ENCODE measurements at places on chromosomes 5 and 9. TPM values are rescaled to one million over a fixed set of nuclear protein-coding genes. Genes with fewer than 3 reads are reported as not detected.

- no peak for DNase-seq
These were observed 82.5 kb downstream of the SEMA6A start for GRCh38 chr5:116492016-116492623.

DNA sequence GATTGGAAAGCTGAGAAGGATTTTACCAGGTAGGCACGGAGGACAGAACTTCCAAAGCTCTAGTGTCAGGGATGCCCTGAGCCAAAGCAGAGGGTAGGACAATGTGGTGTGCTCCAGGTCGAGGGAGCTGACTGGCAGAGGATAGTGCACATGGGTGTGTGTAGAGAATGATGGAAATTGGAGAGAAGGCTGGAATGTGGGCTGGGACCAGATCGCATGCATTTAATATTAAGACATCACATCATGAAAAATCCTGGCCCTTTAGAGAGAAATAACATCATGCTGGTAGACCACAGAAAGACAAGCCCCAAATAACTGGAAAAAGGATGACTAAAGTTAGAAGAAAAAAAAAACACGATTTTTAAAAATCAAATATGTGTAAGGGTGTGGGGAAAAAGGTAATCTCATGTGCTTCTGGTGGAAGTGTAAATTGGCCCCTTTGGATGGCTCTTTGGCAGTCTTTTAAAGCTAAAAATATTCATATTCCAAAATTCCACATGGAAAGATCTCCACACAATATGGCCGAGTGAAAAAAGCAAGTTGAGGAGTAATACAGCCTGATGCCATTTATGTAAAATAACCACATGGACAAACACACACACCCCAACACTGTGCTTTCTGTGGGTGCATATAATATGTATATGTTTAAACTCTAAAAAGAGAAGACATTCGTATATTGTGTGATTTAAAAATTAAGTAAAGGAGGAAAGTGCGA lies 67.0 kb upstream of the TGFBR1 start:
- no peak for DNase-seq

DNA sequence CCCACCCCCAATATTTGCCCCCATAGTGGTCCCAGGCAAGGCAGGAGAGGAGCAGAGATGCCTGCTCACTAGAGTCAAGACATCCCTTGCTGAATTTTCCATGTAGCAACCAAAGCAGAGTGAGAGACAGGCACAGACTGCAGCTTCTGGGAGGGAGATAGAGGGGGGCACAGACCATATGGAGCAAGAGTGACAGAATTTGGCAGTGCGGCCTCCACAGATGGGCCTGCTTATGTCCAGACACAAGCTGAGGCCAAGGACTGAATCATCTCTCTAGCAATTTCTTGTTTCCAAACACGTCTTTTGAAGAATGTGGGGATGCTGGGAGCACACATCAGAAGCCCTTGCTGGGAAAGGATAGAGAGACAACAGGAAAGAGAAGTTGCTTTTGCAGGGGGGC lies 53.0 kb upstream of the ALDH1B1 start:
- DNase-seq = no peak

DNA sequence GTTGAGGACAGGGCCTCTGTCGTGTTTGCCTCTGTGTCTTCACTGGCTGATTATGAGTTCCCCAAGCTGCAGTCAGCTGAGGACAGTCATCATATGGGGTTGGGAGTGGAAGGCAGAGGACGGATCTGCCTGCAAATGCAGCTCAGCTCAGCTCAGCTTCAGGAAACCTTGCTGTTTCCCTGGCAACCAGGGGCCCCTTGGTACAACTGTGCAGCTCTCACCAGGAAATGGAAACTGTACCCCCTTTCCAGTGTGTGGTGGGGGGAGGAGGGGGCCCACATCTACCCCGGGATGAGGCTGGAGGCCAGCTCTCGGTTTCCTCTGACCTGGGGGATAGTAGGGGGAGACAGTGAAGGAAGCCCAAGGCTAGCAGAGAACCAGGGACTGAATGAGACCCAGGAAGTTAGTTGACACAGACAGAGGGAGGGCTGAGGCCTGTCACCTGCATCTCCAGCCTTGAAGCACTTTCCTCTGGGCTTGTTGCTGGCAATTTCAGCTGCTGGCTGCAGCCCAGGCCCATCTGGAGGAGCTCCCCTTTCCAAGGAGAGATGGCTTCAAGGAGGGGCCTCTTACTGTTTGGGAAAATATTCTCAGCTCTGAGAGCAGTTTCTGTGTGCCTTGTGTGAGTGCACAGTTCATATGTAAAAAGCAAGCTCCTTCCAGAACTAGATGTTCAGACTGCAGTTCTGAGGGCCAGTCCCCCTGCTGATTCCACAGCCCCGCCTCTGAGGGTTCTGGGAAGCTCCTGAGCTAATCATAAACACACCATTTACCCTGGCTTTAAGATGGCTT lies 6.9 kb downstream of the ANXA6 start:
- DNase-seq = peak; percentile 51

DNA sequence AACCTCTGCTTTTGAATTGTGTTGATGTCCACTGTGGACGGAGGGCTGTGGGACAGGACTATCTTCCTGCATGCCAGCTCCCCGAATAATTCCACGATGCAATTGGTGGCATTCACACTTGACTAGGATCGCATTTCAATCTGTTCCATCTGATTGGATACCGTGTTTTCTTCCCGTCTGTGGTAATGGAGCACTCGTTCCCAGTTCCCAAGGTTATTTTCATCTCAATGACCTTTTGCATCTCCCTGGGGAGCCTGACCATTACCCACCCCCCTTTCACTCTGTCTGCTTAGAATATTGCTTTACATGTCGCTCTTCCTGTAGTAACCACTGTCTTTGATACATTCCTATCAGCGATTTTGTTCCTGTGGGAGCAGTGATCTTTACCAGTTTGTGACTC lies 402.2 kb upstream of the WWC1 start:
- no peak for DNase-seq

DNA sequence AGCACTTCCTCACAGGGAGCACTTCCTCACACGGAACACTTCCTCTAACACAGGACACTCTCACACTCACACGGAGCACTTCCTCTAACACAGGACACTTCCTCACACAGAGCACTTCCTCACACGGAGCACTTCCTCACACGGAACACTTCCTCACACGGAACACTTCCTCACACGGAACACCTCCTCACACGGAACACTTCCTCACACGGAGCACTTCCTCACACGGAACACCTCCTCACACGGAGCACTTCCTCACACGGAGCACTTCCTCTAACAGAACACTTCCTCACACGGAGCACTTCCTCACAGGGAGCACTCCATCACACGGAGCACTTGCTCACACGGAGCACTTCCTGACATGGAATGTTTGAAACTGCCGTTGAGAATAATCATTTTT lies 13.4 kb downstream of the POMT1 start:
- no peak for DNase-seq

DNA sequence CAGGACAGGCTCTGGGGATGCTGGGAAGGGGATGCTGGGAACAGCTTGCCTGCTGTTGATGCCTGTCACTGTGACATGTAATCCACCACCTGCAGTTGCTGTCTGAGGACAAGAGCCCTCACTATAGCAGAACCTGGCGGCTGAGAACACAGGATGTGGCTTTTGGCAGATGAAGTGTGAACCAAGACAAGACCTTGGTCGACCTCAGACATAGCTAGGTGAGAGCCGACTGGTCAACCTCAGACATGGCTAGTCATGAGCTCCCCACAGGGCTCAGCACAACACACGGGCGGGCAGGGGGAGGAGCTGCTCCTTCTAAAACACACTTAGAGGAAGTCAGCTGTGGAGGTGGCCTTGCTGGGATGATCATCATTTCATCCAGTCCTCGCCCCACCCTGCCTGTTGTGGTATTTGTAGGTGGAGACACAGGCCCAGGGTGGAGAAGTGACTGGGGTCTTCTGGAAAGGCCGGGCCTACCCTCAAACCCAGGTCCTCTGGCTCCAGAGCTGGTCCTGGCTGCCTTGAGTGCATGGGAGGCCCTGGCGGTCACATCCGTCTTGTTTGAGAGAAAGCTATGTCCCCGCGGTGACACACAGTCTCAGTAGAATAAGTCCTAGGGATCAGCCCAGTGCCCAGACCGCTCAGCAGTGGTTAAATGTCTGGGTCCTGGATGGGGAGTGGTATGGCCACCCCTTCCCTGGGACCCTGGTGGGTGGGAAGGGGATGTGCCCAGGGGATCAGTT lies 6.1 kb downstream of the SUSD3 start:
- no peak for DNase-seq

DNA sequence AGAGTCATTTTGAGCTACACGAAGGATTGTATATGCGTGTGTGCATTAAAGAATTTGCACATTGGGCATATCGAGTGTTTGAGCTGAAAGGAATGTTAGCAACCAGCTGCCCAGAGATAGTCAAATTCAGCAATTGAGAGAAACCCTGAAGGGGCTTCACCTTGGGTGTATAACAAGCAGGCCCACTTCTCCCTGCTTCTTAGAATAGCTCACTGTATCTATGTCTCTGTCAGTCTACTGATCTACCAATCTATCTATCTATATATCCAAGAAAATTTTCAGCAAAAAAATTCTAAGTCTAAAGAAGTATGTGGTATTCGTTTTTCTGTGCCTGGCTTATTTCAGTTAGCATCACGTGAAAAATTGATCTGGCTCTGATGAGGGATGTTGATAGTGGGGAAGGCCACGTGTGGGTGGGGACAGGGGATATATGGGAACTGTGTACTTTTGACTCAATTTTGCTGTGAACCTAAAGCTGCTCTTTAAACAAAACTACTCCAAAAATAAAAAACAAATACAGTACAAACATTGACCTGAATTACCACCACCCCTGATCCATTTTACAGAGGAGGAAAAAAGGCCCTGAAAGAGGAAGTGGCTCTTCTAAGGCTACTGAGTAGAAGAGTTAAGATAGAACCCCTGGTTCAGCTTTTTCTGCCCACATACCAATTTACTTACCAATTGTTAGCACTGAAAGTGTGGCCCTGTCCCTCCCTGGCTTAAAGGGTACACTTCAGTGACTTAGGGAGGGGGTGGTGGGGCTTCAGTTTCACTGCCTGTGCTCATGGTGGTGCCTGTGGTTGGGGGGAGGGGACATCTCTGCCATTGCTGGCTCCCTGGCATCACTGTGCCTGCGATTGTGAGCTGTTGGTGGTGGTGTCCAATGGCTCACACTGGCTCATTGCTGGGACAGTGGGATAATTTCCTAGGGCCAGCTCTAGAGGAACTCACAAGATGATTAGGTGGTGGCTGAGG lies 141.8 kb downstream of the DOCK2 start:
- DNase-seq = no peak

- DNase-seq = no peak
These were observed 48.9 kb upstream of the CLPTM1L start for GRCh38 chr5:1393571-1394501.

DNA sequence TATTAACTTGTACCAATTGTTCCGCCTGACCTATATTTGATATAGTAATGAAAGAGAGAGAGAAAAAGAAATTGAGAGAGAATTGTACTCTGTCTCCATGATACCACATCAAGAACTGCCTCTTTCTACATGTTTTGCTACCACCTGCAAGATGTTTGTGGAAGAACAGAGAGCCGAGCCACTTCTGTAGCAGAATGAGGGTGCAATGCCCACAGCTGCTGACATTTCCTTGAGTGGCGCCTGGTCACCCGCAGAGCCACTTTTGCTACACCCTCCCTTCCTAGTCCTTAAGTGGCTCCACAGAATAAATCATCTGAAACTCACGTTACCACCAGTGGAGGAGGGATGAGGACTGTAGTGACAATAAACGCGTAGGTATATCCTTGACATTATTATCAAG lies 17.1 kb upstream of the FAM81B start:
- DNase-seq = no peak

- DNase-seq = no peak
These were observed 578 bp upstream of the PSAT1 start for GRCh38 chr9:78296201-78296892.

DNA sequence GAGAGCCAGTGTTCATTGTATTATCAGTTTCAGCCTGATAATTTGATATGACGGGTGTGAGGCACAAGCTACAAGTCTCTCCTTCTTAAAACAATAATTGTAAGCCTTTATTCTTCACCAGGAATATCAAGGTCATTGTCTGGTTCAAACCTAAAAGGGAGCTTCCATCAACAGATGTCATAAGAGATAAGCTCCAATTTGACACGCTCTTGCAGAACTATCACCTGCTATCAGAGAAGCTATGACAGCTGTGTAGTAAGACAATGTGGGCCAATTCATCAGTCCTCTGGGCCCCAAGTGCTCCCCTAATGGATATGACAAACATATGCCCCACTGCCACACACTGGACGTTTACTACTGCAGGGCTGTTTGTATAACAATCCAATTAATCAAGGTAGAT lies 1010.2 kb upstream of the DMAC1 start:
- no peak for DNase-seq

Gene CNTLN
- polyA plus RNA-seq = 16.3 TPM

Gene ACTBL2
- polyA plus RNA-seq = not detected

Gene SH3RF2
- polyA plus RNA-seq = 4.6 TPM

Gene ZBTB26
- polyA plus RNA-seq = 20.8 TPM

Gene C5orf52
- not detected for polyA plus RNA-seq

Gene ANKRD18A
- 5.7 TPM for polyA plus RNA-seq
